NCI-H1694 (cell line): ENCODE measurements at places on chromosomes 7 and 10.

- DNase-seq = no peak
Measured at GRCh38 chr7:61111-61510, 131.3 kb upstream of the FAM20C start.

GRCh38 chr7:81094952-81095351 is 176.1 kb upstream of the SEMA3C start:
- DNase-seq = no peak

- DNase-seq = no peak
Measured at GRCh38 chr10:119501690-119502089, 40.8 kb downstream of the RGS10 start.

DNA sequence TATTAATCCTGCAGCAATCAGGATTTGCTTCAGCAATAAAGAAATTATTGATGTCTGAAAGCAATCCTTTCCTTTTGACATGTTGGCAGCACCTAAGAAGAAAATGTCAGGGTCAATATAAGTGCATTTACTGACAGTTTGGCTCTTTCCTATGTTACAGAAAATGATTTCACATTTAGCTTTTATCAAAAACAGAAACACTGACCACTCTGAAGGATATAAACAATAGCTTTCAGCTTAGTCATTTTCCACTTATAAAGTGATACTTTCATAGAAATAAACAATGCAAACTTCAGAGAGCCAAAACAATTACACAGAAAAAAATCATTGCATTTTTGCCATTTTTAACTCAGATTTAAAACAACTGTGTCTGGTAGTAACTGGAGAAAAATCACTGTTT is 325.6 kb upstream of the KAT6B start:
- no peak for DNase-seq

GRCh38 chr10:91296471-91296870 is 76.0 kb downstream of the PCGF5 start:
- DNase-seq = no peak

GRCh38 chr7:40300146-40300670 is 165.4 kb downstream of the SUGCT start:
- no peak for DNase-seq

GRCh38 chr7:595621-596010 is 76.0 kb upstream of the PDGFA start:
- DNase-seq = no peak
